NT2/D1 (cell line): ENCODE measurements at places on chromosomes 3 and 15.

GRCh38 chr3:189851682-189852081 is 220.5 kb downstream of the TP63 start:
- no peak for DNase-seq

- DNase-seq = no peak
Measured at GRCh38 chr3:41199866-41200668, 762 bp downstream of the CTNNB1 start.

GRCh38 chr3:197734667-197735318 is 1.9 kb downstream of the RUBCN start:
- DNase-seq = no peak

DNA sequence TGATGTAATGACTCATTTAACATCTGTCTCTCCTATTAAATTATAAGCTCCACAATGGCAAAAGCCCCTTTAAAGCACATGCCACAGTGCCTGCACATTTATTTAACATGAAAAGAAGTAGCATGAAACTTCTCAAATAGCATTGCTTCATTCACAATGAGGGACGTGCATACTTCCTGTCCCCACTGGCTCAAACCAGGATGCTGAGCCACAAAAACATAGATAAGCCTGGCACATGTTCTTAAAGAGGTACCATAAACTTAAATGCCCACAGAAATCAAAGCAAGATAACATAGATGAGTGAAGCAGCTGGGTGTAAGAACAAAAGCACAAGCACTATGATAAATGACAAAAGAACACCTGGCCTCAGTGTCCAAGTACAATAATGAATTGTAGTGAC is 3.8 kb downstream of the TP53BP1 start:
- DNase-seq = no peak

- no peak for DNase-seq
Measured at GRCh38 chr3:33612607-33613006, 105.4 kb downstream of the CLASP2 start.

- DNase-seq = no peak
Measured at GRCh38 chr15:61748529-61748928, 311.7 kb downstream of the VPS13C start.

GRCh38 chr3:156180077-156180476 is 59.7 kb downstream of the KCNAB1 start:
- DNase-seq = no peak
